ENCODE measurements at places on chromosomes 7 and 10.

DNA sequence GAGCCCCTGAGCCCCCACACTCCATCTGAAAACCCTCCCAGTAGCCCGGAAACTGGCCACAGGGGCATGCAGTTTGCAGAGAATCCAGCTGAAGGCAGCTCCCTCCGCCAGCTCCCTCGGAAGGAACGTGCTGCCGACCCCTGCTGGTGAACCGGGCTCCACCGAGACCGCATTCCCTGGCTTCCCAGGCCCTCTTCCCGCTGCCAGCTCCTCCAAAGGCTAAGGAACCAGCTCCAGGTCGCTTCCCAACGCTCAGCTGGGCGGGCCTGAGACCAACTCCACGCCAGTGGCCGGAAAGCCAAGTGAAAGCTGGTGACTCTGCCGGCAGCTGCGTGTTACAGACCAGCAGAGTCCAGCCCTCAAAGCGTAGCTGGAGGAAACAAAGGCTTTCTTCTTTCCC lies 35.8 kb downstream of the GPER1 start:
- DNase-seq = no peak

DNA sequence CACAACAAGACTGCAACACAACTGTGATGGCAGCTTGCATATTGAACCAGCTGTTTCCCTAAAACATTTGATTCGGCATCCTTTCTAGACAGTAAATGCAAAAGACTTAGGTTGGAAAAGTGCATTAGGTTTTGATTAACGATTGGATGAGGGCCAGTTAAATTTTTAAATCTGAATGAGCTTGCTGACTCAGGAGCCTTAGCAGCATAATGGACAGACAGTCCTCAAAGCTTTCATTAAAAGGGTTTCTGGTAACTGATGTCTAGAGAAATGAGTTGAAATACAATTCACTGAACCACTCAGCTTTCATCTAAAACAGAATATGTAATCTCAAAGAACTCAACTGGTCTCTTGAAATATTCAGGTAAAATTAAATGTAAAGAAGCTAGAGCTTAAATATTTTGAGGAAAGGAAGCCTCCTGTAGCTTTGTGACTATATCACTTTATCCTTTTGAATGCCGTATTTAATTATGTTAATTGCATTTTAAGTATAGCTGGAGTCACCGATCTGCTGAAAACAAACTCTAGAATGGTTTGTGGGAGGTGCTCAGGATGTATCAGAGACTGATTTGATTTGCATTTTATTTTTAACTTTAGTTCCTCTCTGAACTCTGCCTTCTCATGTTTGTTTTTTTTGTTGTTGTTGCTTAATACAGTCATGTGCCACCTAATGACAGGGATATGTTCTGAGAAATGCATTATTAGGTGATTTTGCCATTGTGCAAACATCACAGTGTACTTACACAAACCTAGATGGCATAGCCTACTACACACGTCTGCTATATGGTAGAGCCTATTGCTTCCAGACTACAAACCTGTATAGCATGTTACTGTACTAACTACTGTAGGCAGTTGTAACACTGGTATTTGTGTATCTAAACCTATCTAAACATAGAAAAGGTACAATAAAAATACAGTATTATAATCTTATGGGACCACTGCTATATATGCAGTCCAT lies 29.2 kb upstream of the ATRNL1 start:
- DNase-seq = no peak

DNA sequence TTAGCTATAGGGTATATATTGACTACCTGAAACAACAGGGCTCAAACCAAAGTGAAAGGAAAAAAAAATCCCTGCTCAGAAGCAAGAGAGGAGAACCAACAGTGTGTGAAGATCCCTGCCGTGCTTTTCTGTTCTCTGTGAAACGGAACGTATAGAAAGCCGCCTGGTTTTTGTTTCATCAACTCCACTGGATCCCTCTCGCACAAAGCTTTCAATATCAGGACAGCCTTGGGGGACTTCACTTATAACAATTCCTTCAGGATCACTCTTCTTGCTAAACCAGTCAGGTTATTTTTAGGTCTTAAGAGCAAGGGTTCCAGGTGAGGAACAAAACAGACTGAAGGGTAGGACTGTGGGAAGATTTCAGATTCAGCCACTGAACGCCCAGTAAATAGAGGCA lies 151.1 kb upstream of the CACNA2D1 start:
- DNase-seq = no peak

GRCh38 chr7:101216860-101217387 lies 457 bp downstream of the PLOD3 start:
- DNase-seq = no peak

DNA sequence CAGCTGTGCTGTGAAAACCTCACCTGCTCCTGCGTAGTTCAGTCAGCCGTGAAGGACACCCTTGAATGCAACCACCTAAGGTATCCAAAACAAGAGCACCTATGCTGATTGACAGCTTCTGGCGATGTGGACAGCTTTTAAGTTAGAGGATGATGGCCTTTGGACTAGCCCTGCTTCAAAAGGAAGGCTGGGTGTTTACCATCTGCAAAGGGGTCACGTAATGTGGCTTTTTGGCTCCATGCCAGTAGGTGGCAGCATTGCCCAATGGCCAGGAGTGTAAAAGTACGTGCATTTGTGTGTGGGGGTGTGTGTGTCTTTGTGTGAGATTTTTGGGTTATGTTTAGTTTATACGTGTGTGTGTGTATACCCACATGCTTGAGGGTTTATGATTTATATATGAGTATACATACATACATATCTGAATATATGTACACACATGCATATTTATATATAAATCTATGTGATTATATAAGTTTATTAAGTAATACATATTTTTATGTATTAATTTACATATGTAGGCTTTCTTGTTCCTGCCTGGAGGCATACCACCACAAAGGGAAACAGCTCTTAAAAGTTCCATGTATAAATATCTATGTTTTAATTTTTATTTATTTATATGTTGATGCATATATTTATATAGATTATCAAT lies 236.3 kb upstream of the ANKRD30A start:
- peak; percentile 21 for DNase-seq

- DNase-seq = no peak
Measured at GRCh38 chr7:94832051-94832450, 75.3 kb upstream of the PPP1R9A start.

DNA sequence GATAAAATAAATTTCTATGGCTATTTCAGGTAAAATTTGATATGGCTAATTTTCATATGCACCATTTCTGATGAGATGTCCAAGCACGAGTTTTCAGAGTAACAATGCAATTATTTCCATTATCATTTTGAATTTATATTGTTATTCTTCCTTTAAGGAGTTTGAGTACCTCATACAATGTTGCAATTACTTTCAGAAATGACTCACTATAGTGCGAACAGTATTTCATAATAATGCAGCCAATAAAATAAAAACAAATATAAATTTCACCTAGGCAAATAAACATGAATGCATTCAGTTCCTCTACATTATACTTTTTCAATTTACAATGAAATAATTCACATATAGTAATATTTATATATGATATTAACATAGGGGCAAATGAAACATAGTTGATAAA lies 78.8 kb upstream of the LRRN3 start:
- no peak for DNase-seq

DNA sequence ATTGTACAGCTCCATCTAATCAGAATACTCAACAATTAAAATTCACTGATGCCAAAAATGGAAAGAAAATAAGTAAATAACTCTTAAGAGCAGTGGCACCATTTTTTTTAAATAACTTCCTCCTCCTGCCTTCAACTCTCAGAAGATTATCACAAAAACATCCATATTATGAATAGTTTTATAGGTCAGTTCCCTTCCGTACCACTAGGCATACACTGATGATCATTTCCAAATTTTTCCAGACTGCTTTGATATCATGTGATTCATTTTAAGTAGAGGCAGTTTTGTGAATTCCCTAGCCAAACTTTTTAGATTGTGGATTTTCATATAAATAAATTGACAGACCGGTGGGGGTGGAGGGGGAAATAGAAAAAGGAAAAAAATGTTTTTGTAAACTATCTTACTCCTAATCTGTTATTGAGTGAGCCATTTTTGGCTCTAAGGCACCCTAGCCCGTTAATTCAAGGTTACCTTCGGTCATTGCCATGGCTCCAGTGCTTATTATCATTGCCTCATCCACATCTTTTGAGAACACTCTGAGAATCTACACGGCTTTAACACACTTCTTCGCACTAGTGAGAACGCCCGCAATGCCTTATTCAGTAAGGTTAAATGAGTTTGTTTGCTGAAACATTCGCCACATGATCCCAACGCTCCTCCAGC lies 1.0 kb downstream of the FAM107B start:
- DNase-seq = no peak

DNA sequence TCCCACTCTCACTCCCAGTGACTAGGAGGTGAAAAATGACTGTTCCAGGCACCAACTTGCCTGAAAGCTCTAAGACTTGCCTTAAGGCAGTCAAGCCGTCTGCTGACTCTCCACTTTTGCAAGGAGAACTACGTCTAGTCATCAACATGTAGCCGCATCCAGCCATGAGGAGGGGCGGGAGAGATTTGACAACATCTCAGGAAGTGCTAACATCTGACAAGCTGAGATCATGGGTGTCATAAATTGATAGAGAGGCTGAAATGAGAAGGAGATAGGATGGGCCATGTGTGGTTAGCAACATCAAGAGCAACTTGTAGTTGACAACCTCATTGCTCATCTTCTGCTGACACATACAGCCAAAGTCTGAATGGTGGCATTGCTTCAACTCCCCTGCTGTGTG lies 9.0 kb upstream of the TBXAS1 start:
- DNase-seq = no peak

Data from CD4-positive, alpha-beta T cell treated with Interleukin-17A for 1 hour (primary cell).